ENCODE measurements at places on chromosomes 3 and 15.

DNA sequence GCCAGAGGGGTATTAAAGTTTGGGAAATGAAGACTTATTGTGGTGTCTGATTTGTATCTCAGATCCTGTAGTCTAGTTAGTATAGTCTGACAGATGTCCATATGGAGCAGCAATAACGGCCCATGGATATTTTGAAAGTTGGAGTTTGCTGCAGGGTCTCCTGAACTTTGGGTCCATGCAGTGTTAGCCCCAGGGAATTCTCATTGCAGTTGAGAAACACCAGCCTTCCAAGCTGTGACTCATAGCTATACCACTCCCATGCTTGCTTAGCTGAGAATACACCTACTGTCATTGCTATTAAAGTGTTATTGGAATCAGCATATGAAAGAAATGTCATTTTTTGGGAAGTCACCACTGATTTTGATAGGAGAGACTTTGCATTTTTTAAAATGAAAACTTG, 29.2 kb downstream of the TMOD2 start:
- DNase-seq = no peak

DNA sequence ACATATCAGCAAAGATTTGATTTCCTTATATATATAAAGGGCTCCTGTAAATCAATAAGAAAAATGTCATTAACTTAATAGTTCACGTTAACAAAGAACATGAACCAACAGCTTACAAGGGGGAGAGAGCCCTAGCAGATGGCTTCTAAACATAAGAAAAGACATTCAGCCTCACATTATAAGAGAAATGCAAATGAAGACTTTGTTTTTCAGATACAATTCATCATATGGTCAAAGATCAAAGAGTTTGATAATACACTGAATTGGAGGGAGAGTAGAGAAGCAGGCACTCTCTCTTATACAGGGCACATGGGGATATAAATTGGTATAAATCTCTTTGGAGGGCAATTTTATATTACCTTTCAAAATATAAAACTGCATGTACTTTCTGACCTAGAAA, 21.1 kb downstream of the RBP2 start:
- no peak for DNase-seq

DNA sequence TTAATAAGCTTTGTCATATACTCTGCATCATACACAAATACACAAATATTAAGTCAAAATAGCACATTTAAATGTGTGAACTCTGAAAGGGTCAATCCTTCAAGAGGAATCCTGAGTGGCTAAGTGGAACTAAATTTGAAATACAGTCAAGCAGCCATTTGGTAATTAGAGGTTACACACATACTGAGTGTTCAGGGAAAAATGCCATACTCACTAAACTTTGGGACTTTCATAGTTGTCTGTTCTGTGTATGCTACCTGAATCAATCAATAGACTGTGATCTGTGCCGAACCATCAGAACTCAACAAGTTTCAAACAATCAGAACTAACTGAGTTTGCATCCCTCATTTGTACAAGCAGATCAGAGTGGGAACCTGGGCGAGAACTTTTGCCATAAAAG, 15.3 kb downstream of the ANKRD28 start:
- no peak for DNase-seq

- no peak for DNase-seq
Measured at GRCh38 chr3:148534089-148534988, 163.4 kb upstream of the AGTR1 start.

GRCh38 chr3:46286947-46287565, 44.8 kb downstream of the CCR3 start:
- no peak for DNase-seq
